ENCODE measurements at places on chromosomes 2 and 18.

GRCh38 chr18:47893047-47893446, 37.4 kb downstream of the SMAD2 start:
- no peak for DNase-seq

DNA sequence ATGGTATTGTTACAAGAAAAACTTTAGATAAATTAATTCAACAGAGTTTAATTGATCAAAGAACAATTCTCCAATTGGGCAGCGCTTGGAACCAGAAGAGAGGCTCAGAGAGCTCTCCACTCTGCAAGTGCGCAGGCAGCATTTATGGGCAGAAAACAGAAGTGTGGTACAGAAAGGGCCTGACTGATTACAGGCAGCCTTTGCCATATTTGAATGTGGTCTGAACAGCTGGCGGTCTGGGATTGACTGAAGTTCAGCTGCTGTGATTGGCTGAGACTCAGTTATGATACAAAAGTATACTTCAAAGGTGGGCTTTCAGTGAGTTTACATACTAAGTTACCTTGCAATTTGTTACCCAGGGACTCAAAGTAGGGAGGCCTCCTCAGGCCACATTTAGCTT, 301.3 kb upstream of the ID2 start:
- DNase-seq: peak; percentile 12

GRCh38 chr18:75123113-75123512, 85.8 kb downstream of the PTGR3 start:
- DNase-seq: no peak

- no peak for DNase-seq
These were observed 102.4 kb downstream of the CABLES1 start for GRCh38 chr18:23237524-23238151.

DNA sequence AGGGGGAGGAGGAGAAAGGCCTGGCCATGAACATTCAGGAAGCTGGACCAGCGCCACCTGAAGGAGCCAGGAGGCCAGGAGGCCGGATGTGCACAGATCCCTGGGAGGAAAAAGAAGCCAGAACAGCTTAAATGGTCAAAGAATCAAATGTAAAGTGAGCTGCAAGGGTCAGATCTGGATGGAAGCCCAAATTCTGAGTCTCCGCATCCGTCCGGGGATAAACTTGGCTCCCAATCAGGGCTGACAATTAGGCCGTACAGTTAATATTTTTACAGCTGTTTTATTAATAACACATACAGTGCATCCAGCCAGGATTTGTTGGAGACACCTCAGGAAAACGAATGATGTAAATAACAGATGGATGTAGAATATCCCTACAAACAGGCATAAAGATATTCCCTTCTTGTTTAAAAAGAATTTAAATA, 495.1 kb upstream of the TCF4 start:
- peak; percentile 35 for DNase-seq

GRCh38 chr2:213627835-213628460, 343.7 kb downstream of the SPAG16 start:
- no peak for DNase-seq

GRCh38 chr2:36780231-36780839, 83.8 kb downstream of the VIT start:
- DNase-seq: peak; percentile 79

DNA sequence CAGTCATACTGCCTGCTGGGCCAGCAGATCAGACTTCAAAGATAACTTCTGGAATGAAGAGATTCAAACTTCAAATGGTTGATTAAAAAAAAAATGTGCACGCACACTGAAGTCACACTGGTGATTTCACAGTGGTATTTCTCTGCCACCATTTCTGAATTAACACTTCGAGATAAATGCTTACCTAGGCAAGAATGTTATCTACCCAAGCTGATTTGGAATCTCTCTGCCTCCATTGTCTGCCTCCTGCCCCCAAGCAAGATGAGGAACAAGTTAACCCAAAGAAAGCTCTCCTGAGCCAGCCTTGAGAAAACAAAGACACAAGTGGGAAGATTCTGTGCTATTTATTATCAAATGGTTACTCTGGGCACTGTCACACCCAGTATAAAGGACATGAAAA, 6.5 kb downstream of the LAMA1 start:
- DNase-seq: no peak

GRCh38 chr2:70733646-70734180, 34.3 kb downstream of the ADD2 start:
- no peak for DNase-seq

- DNase-seq: no peak
These were observed 794.9 kb upstream of the ACVR2A start for GRCh38 chr2:147049957-147050356.

DNA sequence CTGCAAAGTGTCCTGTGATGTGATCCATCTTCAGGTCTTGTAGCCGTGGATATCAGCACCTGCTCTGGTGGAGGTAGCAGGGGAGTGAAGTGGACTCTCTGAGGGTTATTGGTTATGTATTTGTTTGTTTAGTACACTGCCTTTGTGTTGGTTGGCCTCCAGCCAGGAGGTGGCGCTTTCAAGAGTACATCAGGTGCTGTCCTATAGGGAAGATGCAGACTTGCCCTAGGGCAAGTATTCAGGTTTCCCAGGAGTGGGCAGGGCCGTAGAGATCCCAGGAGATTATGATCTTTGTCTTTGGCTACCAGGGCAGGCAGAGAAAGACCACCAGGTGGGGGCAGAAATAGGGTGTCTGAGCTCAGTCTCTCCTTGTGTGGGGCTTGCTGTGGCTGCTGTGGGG, 411.8 kb downstream of the SOX11 start:
- DNase-seq: peak; percentile 19

DNA sequence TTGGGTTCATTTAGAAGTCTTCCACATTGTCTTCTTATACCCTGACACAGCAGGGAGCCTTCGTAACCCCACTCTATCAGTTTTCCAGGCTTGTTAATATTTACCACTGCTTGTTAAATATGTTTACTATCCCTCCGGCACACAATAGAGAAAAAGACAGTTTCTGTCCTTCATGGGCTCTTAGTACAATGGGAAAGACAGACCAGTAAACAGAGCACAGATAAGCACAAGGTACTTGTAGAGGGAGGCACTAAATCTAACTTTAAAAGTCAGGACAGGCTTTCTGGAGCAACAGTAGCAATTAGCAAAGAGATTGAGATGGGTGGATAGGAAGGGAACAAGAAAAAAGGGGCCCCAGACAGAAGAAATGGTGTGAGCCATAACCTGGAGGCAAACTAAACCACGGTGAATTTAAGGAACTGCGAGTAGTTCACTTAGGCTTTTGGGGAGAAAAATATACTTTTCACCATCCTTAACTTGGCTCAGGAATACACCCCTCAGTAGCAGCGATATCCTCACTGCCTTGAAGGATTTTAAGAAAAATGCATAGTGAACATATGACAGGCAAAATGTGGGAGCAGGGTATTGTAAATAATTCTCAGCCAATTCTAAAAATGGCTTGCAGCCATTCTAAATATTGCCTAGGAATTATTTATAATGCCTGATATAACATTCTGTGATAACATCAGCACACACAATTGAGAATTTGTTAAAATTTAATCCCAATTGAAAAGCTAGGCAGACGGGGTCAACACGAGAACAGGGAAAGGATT, 383.7 kb downstream of the CDH2 start:
- DNase-seq: no peak

Measured in SJCRH30 (cell line).